ENCODE measurements at places on chromosomes 16 and 17.

DNA sequence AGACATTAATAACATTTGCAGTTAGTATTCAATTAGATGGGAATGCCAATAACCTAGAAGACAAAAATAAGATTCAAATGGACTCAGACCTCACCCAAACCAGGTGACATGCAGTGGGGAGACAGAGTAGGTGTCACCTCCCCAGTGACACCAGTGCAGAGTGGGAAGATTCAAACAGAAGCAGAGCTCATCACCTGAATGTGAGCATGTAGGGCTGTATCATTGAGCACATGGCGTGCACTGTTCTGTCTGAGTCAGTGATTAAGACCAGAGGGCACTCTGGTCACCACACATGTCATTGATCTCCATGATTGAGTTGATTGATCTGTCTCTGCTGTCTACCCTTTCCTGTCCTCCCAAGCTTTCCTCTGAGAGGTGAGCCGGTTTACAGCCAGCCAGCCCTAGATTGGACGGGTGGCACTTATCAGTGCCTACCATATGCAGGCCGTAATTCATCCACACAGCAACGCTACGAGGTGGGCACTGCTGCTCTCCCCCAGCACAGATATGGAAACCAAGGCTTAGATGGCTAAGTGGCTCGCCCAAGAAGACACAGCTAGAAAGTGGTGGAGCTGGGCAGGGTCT is 34.0 kb downstream of the RHBDL3 start:
- DNase-seq: no peak

DNA sequence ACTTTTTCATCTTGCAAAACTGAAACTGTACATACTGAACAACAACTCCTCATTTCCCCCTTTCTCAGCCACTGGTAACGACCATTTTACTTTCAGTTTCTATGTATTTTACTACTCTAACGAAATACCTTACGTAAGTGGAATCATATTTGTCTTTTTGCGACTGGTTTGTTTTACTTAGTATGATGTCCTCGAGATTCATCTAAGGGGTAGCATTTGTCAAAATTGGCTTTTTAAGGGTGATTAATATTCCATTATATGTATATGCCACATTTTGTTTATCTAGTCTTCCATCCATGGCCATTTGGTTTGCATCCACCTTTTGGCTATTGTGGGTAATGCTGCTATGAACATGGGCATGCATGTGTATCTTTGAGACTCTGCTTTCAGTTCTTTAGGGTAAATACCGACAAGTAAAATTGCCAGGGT is 10.4 kb downstream of the KPNB1 start:
- DNase-seq: no peak

DNA sequence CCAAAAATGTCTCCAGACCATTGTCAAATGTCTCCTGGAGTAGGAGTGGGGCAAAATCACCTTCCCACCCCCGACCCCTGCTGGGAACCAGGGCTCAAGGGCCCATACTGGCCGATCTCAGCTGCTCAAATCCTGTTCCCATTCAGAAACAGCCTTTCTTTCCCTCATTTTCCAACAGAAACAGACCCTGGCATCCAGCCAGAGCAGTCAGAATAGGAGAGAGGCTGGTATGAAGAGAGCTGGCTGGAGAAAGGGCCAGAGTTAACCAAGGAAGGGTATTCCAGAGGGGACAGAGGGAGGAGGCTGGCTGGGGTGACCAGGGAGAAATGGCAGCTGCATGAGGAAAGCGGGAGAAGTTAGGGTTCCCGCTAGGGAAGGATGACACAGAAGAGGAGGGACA is 199.1 kb downstream of the XYLT1 start:
- DNase-seq: peak; percentile 20

DNA sequence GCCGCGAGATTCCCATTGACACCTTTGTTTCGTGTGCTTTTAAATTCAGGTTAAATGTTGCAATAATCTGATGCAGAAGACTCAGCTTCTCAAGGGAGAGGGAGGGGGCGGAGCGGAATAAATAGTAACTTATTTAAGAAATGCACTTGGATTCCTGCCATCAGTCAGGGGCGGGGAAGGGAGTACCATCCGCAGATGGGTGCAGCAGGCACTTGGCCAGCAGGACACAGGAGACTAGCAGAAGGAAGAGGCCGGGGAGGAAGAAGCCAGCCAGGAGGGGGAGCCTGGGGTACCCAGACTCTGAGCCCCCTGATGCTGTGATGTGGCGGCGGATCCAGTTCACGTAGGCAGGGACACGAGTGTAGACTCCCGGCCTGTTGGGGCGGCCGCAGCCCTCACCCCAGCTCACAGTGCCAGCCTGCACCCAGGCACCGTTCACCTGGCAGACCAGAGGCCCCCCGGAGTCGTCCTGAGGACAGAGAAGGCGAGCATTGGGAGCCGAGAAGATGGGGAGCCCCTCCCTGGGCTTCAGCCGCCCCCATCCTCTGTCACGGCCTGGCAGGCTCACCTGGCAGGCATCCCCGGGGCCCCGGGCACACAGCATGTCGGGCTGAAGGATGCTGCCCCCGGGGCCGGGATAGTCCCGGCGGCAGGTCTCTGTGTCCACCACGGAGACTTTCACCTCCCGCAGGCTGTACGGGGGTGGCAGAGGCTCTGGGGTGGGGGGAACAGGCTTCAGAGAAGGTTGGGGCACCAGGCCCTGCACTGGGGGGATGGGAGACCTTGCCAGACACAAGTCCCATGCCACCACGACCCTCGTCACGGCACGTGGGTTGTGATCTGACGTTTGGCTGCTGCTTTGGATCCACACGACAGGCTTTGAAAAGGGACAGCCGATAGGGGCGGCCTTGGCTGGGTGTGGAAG is 3.2 kb downstream of the TPSG1 start:
- no peak for DNase-seq

DNA sequence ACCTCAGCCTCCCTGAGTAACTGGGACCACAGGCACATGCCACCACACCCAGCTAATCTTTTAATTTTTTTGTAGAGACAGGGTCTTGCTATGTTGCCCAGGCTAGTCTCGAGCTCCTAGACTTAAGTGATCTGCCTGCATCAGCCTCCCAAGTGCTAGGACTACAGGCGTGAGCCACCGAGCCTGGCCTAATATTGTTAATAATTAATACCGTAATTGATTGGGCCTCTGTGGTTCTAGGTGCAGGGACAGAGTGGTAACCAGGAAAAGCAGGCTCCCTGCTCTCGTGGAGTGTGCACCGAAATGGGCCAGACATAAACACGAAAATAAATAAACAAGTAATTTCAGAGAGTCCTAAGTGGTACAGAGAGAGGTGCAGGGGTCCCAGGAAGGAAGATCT is 241.0 kb downstream of the GSG1L start:
- no peak for DNase-seq

- no peak for DNase-seq
These were observed 32.5 kb downstream of the WIPF2 start for GRCh38 chr17:40251576-40251975.

GRCh38 chr16:28495098-28495793 is 803 bp downstream of the APOBR start:
- DNase-seq: no peak

DNA sequence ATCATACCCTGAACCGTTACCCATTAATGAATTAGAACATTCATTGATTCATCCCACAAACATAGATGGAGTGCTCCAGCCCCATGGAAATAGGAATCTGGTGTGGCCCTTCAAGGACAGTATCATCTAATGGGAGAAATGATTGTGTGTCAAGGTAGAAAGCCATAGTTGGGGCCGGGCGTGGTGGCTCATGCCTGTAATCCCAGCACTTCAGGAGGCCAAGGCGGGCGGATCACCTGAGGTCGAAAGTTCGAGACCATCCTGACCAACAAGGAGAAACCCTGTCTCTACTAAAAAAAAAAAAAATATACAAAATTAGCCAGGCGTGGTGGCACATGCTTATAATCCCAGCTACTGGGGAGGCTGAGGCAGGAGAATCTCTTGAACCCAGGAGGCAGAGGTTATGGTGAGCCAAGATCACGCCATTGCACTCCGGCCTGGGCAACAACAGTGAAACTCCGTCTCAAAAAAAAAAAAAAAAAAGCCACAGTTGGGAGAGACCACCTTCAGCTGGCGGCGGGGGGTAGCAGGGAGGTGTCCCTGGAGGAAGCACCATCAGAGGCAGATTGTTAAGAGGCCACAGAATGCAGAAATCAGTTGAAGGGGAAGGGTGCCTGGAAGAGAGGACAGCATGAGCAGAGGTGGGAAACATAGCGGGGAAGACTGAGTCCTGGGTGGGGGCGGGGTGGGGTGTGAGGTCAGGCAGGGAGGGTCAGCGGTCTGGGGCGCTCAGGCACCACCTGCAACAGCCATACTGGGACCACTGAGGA is 60.0 kb downstream of the USP22 start:
- DNase-seq: no peak

GRCh38 chr16:11104168-11105037 is 151.6 kb downstream of the SOCS1 start:
- no peak for DNase-seq

GRCh38 chr17:42475121-42475520 is 16.4 kb downstream of the ATP6V0A1 start:
- DNase-seq: no peak

- no peak for DNase-seq
These were observed 57.0 kb downstream of the ABR start for GRCh38 chr17:1122533-1123392.

GRCh38 chr17:1608676-1609075 is 20.0 kb downstream of the SLC43A2 start:
- DNase-seq: no peak

DNA sequence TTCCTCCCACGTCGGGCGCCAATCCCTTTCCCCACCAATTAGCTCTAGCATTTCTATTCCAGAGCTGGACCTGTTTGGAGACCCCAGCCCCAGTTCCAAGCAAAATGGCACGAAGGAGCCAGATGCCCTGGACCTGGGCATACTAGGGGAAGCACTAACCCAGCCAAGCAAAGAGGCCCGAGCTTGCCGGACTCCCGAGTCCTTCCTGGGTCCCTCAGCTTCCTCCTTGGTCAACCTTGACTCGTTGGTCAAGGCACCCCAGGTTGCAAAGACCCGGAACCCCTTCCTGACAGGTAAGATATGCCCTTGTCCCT is 5.6 kb upstream of the SPATA20 start:
- no peak for DNase-seq

DNA sequence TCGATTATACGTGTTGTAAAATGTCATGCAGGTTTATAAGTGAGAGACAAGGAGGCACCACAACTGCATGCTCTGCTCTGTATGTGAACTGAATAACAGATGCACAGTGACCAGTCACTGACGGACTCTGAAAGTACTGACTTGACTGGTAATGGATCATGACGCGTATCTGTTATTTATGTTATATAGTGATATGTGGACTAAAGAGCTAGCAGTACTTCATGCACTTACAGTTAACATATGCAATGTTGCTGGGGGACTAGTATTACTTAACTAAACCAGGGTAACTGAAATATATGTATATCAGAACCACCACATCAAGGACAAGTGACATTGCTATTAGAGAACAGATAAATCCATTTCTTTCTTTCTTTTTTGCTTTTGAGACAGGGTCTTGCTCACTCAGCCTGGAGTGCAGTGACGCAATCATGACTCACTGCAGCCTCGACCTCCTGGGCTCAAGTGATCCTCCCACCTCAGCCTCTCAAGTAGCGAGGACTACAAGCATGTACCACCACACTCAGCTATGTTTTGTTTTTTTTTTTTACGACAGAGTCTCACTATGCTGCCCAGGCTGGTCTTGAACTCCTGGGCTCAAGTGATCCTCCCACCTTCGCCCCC is 17.2 kb downstream of the COIL start:
- DNase-seq: no peak

DNA sequence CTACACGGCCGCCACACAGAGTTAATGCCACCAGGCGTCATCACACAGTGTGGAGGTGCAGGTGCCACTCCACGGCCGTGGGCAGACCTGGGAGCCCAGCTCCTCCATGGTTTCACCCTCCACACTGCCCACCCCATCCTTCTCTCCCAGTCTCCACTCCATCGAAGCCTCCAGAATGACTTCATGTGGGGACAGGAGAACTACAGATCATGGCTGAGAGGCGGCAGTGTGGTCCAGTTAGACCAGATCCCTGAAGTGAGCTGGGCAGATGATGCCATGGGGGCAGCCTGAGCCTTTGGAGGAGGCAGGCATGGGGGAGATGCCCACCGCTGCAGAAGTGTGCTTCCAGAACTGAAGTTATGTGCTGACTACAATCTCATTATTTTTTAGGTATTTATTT is 38.0 kb upstream of the FAAP100 start:
- no peak for DNase-seq

- no peak for DNase-seq
These were observed 296.3 kb upstream of the AXIN2 start for GRCh38 chr17:65857718-65858117.

- DNase-seq: no peak
These were observed 113.3 kb downstream of the UTP18 start for GRCh38 chr17:51373489-51374152.

- DNase-seq: no peak
These were observed 47.2 kb downstream of the YPEL2 start for GRCh38 chr17:59378675-59379074.

DNA sequence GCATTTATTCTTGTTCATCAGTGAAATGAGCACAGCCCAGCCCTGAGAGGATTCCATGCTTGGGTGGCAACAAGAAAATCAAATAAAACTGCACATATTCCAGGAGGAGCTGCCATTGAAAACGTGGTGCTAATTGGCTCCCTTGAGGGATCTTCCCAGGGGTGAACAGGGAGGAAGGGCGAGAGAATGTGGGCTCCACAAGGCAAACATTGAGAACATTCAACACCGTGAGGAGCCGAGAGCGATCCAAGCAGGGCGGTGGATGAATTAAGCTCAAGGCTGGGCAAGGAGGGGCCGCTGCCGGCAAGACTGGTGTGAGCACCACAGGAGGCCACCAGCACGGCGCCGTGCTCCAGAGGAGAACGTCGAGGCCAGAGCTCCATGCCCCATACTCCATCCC is 166.9 kb downstream of the C16orf95 start:
- DNase-seq: no peak

- DNase-seq: no peak
These were observed 18.2 kb upstream of the BHLHA9 start for GRCh38 chr17:1251866-1252608.

DNA sequence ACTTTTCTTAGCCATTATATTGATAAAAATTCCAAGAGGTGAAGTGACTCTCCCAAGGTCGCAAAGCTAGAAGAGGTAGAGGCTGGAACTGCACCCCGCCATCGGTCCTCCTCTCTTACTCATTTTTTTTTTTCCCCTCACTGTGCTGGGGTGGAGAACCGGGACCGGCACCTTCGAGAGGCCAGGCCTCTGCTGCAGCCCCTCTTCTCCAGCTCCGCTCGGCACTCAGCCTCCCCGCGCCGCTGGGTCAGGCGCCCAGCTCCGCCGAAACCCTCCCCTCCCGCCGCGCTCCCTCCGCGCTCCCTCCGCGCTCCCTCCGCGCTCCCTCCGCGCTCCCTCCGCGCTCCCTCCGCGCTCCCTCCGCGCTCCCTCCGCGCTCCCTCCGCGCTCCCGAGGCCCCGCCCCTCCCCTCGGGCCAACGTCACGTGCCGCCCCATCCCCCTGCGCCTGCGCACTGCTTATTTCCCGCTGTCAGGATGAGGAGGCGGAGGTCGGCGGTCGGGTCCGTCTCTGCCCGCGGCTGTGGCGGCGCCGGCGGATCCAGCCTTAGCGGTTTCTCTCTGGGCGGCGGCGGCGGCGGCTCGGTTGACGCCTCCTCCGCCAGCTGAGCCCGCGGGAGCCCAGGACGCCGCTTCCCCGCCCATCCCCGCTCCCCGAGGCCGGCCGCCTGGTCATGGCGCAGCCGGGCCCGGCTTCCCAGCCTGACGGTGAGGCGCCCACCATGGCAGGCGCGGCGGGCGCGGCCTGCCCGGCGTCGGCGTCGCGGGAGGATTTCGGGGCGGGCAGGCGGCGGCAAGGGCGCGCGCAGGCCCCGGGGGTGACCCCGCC is at the start of gene RABEP1:
RABEP1 (plus strand) TSS at position 471 of the 828 bp plus-strand sequence; CDS start at position 674, 203 bp downstream.
- DNase-seq: peak; percentile 88

Measured in anterior cingulate cortex (tissue), 58 donors.